ENCODE measurements at places on chromosomes 5 and 9.

- DNase-seq, result no peak
Observed at GRCh38 chr5:85604378-85604777, 1013.4 kb upstream of the COX7C start.

GRCh38 chr5:94793113-94793815 is 174.8 kb downstream of the SLF1 start:
- DNase-seq, result no peak

GRCh38 chr5:111734597-111734996 is 22.4 kb downstream of the NREP start:
- DNase-seq, result no peak

DNA sequence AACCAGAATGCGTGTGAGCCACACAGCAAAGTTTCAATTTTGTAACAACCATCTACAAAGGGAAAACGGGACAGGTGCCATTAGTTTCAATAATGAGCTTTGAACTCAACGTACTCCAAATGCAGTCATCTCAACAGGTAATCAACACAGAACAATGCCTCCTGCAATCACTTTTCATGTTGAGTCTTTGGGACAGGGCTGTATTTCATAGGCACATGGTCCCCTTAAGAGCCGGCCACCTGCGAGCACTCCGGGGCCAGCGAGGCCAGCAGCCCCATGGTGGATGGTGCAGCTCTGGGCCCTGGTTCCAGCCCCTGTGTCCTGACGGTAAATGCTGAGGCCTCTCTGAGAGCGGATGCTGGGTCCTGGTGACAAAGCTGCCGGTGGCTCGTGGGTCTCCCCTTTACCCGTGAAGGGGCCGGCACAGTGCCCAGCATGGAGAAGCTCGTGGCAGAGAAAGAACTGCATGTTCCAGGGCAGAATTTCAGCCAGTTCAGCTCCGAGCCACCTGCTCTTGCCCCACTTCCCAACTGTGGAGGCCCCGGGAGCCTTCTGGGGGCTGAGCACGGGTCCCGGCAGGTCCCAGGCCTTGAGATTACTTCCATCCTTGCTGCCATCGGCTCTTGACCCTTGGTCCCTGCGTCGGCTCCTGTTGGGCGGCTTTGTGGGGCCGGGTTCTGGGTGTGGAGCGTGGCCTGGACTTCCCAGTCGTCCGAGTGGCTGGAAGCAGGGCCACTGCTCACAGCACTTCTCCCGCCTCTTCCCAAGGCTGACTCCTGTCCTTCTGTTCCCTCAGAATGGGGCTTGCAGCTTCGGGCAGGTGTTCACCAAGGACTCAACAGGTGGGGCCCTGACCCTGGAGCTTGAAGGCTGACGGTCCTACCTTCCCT is 26.1 kb upstream of the RNU6ATAC start:
- no peak for DNase-seq

GRCh38 chr9:88266416-88266815 is 121.8 kb upstream of the SPIN1 start:
- DNase-seq, result no peak

- DNase-seq, result no peak
Observed at GRCh38 chr5:55140908-55141665, 18.9 kb upstream of the GPX8 start.

- DNase-seq, result no peak
Observed at GRCh38 chr9:134707031-134707680, 65.6 kb downstream of the COL5A1 start.

DNA sequence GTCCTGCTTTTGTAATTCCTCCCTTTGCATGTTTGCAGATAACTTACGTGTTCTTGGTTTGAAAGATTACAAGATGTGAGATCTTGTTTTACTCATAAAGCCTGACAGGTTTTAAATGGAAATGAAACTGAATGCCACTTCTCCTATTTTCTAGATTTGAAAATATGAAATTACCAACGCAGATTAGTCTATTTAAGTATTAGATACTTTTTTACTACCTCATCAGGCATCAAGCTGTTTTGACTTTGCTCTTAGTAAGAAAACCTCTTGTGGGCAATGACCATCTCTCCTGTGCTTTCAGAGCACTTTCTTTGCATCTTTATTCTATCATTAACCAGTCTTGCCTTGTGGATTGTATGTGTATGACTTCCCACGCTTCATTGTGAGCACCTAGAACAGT is 3.5 kb downstream of the DMXL1 start:
- no peak for DNase-seq

- no peak for DNase-seq
Observed at GRCh38 chr5:170121321-170121720, 15.6 kb downstream of the FOXI1 start.

- no peak for DNase-seq
Observed at GRCh38 chr5:39352951-39353350, 11.3 kb downstream of the C9 start.

- no peak for DNase-seq
Observed at GRCh38 chr5:115377468-115378217, 81.2 kb upstream of the CCDC112 start.

DNA sequence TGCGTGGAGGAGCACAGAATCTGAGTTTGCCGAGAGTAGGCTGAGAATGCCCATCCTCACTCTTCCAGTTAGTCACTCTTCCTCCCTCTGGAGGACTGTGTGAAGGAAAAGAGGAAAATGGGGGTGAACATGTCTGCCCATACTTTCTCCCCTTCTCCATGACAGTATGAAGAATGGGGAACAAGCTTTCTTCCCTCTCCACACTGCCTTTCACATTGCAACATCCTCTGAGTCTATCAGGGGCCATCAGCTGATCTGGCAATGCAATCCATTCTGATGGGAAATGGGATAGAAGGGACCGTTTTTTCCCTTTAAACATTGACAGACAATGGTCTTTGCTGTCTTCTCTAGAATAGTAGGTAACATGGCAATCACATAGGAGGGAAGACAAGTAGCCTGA is 56.8 kb downstream of the UGCG start:
- DNase-seq, result no peak

GRCh38 chr5:160375166-160375565 is 4.7 kb upstream of the C1QTNF2 start:
- no peak for DNase-seq

GRCh38 chr9:96493757-96494156 is 43.8 kb downstream of the HABP4 start:
- DNase-seq, result no peak

DNA sequence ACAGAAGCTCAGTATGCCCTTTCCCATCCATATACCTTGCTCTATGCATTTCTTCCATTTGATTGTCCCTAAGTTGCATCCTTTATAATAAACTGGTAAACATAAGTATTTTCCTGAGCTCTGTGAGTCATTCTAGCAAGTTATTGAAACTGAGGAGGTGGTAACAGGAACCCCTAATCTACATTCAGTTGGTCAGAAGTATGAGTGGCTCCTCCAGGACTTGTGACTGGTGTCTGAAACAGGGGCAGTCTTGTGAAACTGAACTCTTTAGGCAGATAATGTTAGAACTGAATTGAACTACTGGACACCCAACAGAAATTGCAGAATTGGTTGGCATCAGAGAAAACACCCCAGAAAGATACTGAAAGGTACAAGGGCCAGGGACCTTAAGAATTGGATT is 133.1 kb upstream of the POU5F2 start:
- DNase-seq, result no peak

GRCh38 chr9:10633785-10634184 is 21.0 kb upstream of the PTPRD start:
- no peak for DNase-seq

GRCh38 chr5:55558484-55558883 is 23.7 kb upstream of the PLPP1 start:
- no peak for DNase-seq

DNA sequence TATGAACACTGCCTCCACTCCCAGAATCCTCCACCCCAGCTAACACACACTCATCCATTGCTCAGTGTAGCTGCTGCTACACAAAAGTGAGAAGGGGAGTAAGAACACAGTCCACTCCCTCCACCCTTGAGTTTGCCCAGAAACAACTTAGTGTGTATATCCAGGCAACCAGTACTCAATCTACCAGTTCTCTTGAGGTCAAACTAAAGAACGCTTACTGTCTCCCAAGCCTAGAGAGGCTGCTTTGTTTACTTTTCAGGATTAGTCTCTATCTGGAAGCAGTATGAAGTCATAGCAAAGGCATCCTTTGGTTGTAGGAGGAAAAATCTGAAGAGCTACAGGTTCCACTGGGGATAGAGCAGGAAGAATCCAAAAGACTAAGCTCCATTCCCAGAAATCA is 296.3 kb downstream of the KCNN2 start:
- no peak for DNase-seq
